ENCODE measurements at places on chromosomes 2 and 18.

- no peak for DNase-seq
Observed at GRCh38 chr2:173588931-173589369, 234.3 kb downstream of the CDCA7 start.

DNA sequence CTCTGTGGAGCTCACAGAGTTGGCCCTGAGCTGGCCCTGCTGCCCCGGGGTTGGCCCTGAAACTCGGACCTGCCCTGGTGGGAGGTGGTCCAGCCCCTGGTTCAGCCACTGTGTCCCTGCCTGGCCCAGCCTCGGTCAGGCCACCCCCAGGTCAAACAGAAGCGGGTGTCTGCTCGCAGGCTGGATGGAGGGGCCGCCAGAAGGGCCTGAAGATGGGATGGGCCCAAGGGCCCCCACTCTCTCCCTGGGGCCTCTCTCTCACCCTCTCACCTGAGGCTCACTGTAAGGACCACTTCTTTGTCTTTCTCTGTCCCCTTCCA lies 25.1 kb upstream of the B3GNT7 start:
- DNase-seq = no peak

DNA sequence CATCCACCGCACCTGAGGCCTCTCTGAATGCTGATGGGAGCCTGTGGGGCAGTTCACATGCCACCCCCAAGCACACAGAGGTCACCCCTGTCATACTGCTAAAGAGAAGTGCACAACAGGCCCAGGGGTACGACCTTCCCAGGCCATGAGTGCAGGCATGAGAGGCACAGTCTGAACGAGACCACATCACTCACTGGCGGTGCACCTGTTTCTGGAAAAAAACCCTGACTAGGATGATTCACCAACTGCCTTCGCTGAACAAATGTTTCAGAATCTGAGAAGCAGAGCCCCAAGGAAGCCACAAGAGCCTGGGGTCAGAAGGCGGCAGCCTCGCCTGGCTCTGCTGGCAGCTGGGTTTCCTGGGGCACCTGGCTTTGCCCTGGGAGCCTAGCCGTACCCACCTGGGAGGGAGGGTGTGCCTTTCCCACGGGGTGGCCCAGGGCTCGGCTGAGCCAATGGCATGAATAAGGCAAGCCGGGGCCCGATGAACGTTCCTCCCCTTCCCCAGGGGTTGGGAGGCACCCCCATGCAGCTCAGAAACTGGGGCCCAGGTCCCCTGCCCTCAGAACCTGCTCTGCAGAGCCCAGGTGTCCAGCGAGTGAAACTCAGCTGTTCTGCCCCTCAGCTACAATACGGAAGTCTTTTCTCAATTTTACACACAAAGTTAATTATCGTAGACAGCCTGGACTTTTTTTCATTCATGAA lies 73.8 kb downstream of the HDAC4 start:
- no peak for DNase-seq

DNA sequence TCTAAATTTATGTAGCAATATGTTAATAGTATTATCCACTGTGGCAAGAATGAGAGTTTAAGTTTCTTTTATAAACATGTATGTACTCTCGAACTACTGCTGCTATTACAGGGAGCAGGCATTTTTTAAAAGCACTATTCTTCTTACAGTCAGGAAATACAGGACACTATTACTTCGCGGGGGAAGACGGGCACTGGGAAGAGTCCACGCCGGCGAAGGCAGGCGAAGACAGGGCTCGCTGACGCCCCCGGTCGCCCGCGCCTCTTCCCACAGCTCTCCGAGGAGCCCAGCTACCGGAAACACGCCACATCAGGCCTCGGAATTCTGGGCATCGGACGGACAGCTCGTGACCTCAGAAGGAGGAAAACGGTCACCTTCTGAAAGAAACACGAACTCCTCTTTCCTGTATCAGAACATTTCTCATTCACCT lies 90.2 kb downstream of the FAM161A start:
- no peak for DNase-seq

DNA sequence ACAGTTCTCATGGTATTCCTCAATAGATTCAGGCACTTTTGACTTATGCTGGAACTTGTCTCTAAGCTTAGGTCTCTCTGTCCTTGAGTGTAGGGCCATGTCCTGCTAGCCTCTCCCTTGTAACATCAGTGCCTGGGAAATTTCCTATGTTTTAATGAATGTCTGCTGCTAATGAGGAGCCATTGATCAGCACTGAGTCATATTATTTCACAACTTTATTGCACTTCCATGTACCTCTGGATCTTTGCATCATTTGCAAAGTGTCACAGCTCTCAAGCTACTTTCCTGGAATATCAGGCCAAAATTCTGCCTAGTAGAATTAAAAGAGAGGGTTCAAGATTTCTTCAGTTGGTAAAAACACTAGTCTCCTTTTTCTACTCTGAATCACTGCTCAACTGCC lies 102.5 kb downstream of the GAREM1 start:
- DNase-seq = no peak

DNA sequence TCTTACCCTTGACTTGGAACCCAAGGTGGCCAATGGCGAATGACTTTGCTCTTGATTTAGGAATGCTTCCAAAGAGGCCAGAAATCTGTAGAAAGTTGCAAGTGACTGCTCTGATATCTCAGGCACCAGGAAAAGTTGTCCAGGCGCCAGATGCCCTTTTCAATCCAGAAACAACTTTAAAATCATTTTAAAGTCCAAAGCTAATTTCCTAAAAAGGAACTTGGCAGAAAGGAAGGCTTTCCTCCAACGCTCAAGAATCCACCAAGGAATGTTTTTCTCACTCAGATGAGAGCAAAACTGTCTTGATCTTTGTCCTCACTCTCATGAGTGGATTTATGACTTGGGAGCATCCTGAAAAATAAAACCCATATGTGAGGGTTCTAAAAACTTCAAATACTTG lies 5.3 kb downstream of the NGEF start:
- no peak for DNase-seq

- no peak for DNase-seq
Observed at GRCh38 chr18:61900504-61901281, 7.9 kb upstream of the RNF152 start.

- no peak for DNase-seq
Observed at GRCh38 chr2:155708071-155708470, 624.5 kb downstream of the NR4A2 start.

GRCh38 chr2:126797622-126798275 lies 100.9 kb upstream of the TEX51 start:
- DNase-seq = no peak

DNA sequence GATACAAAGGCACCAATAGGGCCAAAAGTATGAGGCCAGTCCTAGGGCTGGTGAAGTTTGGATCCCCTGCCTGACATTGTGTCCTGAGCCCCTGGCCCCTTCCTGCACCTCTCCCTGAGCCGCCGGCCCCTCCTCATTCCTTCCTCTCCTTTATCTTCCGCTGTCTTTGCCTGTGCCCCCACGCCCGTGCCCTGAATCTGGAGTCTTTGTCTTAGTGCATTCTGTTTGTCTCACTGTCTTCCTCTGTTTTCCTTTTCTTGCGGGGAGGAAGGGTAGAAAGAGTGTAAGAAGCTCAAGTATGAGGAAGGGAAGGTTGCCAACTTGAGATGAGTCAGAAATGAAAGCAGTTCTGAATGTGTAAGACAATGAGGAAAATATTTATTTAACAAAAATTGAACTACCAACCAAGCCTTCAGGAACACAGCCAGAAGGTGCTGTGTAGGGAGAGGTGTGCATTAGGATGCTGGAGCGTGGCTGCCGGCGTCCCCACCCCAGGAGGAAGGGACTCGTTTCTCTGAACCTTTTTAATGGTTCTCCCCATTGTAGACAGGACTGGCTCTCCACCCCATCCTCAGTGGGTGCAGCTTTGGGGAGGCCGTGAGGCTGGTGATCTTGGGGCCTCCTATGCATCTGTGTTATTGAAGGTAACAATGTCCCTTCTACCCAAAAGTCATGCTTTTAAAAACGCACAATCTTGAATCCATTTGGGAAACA lies 133.1 kb downstream of the NEDD4L start:
- DNase-seq = no peak

- no peak for DNase-seq
Observed at GRCh38 chr2:182971820-182972547, 66.3 kb downstream of the NCKAP1 start.

DNA sequence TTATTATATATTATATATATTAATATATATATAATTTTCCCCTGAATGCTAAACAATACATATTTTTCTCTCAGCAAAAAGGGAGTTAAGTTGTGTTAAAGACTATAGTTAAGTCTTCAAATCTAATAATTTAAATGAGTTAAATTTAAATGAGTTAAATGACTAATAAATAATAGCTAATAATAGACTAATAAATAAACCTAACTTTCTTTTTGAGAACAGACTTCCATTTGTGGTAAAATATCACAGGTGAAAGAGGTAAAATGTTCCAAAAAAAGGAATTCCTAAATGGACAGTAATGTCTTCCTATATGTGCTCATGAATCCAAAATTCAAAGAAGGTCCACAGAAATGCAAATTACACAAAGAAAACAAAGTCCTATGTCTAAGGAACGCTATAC lies 74.6 kb downstream of the SLC25A12 start:
- DNase-seq = no peak

- no peak for DNase-seq
Observed at GRCh38 chr18:8771930-8772329, 66.6 kb downstream of the MTCL1 start.

DNA sequence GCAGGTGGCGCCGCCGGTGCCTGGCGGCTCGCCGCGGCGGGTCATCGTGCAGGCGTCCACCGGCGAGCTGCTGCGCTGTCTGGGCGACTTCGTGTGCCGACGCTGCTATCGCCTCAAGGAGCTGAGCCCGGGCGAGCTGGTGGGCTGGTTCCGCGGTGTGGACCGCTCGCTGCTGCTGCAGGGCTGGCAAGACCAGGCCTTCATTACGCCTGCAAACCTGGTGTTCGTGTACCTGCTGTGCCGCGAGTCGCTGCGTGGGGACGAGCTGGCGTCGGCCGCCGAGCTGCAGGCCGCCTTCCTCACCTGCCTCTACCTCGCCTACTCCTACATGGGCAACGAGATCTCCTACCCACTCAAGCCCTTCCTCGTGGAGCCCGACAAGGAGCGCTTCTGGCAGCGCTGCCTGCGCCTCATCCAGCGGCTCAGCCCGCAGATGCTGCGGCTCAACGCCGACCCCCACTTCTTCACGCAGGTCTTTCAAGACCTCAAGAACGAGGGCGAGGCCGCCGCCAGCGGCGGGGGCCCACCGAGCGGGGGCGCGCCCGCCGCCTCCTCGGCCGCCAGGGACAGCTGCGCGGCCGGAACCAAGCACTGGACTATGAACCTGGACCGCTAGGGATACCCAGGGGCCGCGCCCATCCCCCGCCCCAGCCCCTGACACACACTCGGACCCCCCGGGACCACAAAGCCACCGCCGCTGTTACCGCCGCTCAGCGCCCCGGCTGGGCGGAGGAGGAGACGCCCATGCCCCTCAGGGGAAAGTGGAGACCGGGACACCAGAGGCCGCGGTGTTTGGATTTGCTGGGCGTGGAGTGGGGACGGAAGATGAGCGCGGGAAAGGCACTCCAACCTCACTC lies 1.1 kb downstream of the CDK5R2 start:
- peak; percentile 37 for DNase-seq

DNA sequence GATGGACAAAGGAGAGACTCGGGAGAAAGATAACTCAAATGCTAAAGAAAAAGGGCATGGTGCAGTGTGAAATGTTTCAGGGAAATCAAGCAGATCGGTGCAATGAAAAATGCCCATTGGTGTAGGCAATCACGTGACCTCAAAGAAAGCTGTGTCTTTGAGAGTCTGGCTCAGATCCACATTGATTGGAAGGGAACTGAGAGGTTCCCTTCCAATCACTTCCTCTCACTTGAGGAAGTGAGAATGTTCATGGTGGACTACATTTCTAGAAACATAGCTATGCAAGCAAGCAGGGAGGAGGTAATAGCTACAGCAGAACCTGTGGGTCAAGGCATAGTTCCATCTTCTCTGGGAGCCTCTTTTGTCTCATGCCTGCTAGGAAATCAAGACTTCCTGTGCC lies 187.4 kb downstream of the LPIN1 start:
- DNase-seq = no peak

- no peak for DNase-seq
Observed at GRCh38 chr18:3906116-3906750, 456.3 kb downstream of the TGIF1 start.

DNA sequence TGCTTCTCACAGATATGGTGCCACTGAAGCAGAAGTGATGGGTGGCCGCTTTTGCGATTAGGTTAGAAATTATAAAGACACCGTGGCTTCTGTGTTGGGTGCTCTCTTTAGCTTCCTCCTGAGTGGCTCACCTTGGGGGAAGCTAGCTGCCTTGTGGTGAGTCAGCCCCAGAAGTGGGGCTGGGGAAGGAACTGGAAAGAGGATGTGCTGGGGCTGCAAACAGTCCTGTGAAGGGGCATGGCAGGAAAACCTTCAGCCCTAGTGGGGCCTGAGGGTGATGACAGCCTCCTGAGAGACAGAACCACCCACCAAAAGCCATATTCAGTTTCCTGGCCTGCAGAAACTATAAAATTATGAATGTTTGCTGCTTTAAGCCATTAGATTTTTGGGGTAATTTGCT lies 8.9 kb upstream of the ASB18 start:
- DNase-seq = no peak

All from spinal cord (tissue), 10 donors.